Neuronal stem cell (in vitro differentiated cells): ENCODE measurements at places on chromosomes 7 and 10.

GRCh38 chr7:33893377-33893776 lies 12.0 kb upstream of the BMPER start:
- DNase-seq, result no peak

DNA sequence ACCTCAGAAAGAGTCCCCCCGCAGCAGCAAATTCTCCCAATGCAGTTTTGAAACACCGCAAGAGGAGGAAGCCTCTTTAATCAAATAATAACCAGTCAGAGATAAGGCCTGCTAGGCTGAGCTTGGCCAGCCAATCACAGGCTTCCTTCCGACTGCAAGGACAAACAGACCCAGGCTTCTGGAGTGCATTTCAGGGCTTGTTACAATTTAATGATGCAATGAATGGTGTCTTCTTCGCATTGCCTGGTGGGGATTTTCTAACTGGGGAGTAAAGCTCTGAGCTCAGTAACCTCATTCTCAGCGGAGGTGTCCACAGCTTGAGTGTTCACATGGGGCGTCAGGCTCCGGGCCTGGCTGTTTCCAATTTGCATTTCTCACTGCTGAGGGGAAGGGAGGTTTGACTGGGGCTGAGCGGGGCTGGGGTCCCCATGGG lies 31.8 kb upstream of the GPAM start:
- no peak for DNase-seq

DNA sequence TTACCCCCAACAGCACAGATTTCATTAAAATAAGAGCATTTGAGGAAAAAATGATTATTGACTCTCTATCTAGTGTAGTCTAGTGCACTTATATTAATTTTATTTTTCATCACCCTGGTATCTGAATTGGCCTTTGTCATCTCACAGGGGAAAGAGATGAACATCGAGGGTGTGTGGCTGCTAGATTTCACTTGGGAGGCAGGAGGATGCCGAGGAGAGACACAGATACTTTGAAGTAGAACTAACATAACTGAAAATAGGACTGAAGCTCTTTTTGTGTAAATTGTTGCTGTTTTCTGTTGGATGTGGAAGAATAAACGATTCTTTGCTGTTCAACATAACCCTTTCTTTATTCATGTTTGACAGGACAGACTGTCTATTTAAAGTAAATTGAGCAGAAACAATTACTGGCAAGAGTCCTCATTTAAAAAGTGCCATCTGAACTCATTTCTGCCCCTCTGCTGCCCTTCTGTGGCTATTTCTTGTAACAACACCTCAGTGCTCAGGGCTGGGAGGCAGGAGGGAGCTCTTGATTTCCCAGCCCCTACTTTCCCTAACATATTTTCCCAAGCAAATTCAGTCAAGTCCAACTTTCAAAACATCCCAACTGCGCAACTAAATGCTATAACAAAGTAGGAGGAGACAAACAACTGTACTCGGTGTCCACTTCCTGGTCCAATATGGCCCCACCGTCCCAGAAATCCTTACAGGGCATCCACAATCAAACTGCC lies 15.6 kb downstream of the LYZL1 start:
- peak; percentile 79 for DNase-seq

GRCh38 chr10:25896421-25896820 lies 37.6 kb upstream of the MYO3A start:
- peak; percentile 44 for DNase-seq

DNA sequence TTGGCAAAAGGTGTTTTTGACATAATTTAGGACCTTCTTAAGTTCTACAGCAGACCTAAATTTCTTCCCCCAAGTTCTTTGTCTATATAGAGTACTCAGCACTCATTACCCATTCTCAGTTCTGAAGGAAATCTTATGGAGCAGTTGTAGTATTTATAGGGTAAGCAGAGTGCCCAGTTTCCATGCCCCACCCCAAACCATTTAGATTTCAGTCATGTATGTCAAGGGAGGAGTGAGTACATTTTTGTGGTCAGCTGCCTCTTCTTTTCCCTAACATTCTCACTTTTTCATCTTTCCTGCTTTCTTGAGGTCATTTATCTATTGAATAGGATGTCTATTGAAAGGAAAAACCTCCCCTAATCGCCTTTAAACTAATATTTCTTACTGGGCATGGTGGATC lies 83.3 kb downstream of the KAT6B start:
- DNase-seq, result no peak

- no peak for DNase-seq
Observed at GRCh38 chr7:14521183-14521582, 381.4 kb downstream of the DGKB start.

DNA sequence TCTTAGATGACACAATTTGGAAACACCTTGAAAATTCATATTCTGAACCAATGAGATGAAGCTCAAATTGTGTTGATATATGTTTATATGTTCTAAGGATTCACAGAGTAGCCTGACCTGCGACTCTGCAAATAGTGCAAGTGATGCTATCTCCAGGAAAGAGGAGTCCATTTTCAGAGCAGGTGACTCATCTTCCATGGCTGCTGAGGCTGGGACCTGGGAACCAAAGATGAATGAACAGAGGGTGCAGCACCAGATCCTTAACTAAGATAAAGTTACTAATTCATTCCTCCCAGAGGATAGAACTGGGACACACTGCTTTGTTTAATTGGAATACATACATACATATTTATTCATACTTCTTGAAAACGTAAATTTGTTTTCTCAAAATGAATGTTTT lies 240.6 kb upstream of the SEMA3C start:
- DNase-seq, result no peak

- DNase-seq, result no peak
Observed at GRCh38 chr7:51590746-51591145, 274.1 kb upstream of the COBL start.

DNA sequence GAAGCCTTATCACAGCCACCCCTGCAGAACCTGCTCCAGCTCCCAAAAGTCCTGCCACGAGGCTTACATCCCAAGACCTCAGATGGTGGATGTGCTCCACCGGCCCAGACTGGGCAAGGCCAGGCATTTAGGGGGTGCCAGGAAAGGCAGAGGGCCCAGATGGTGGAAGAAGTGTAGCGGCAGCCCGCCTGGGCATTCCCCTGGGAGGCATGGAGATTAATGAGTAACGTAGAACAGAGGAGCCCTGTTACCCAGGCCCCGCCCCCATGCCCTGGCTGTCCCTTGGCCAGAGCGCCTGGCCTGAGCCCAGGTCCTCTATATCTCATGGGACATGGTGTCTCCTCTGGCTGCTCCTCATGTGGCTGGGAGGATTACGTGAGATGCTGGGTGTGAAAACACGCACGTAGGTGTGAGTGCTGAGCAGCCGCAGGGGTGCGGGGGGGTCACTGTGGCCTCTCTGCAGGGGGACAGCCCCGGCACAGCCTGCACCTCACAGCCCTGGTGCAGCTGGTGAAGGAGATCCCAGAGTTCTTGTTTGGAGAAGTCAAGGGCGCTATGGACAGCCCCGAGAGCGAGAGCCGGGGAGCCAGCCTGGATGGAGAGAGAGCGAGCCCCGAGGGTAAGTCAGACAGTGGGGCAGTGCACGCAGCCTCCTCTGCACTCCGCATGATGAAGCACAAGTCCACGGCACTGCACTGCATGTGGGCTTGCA lies 52.9 kb downstream of the ZNF467 start:
- DNase-seq, result no peak

GRCh38 chr10:28326516-28327490 lies 23.9 kb upstream of the MPP7 start:
- no peak for DNase-seq

DNA sequence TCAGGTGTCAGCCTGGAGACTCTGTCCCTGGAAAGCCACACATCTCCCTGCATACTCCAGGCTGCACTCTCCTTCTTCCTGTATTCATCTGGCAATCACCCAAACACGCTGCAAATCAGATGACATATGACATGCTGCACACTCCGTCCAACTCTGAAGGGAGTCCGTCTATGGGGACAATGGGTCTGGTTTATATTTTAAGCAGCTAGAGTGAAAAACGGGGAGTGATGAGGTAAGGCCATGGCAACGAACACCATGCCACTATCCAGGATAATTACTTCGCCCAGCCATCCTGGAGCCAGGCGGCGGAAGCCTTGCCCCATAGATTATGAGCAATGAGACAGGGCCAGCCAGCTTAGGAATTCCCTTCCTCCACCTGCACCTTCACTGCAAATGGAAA lies 140.1 kb downstream of the PLXNA4 start:
- DNase-seq, result no peak

DNA sequence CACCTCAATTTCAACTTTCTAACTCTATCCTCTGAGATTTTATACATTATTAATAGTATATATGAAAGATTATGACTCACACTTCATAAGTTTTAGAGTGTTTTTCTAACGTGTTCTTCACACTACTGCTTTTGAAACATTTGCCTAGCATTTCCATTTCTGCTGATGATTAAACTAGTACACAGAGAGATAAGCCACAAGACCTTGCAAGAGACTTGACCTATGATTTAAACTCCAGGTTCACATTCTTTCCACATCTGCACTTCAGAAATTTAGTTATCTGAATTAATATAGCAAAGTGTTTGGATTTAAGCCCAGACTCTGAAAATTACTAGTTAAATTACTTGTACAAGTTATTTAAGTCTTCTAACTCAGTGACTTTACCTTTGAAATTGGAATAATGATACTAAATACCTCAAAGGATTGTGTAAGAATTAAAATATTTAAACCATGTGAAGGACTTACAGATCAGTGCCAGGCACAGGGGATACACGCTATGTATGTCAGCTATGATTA lies 66.6 kb downstream of the PCLO start:
- no peak for DNase-seq

DNA sequence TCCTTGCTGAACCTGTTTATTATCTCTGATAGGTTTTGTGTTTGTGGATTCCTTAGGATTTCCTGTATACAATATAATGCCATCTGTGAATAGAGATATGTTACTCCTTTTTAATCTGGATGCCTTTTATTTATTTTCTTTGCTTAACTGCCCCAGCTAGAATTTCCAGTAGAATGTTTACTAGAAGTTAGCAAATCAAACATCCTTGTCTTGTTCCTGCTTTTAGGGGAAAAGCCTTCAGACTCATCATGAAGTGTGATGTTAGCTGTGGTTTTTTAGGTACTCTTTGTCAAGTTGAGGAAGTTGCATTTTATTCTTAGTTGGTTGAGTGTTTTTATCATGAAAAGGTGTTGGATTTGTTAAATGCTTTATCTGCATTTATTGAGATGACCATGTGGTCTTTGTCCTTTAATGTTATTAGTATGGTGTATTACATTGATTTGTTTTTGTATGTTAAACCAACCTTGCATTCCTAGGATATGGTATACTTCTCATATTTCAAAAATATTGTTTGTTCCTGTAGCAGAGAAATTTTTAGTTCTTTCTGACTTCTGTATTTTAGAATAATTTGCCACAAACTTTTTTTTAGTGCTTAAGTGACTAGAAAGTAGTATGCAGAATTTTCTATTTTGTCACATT lies 24.3 kb downstream of the PPP2R2D start:
- DNase-seq, result no peak

GRCh38 chr10:80204677-80205476 lies 460 bp downstream of the ANXA11 start:
- no peak for DNase-seq

- no peak for DNase-seq
Observed at GRCh38 chr10:1411956-1412355, 325.4 kb downstream of the ADARB2 start.

DNA sequence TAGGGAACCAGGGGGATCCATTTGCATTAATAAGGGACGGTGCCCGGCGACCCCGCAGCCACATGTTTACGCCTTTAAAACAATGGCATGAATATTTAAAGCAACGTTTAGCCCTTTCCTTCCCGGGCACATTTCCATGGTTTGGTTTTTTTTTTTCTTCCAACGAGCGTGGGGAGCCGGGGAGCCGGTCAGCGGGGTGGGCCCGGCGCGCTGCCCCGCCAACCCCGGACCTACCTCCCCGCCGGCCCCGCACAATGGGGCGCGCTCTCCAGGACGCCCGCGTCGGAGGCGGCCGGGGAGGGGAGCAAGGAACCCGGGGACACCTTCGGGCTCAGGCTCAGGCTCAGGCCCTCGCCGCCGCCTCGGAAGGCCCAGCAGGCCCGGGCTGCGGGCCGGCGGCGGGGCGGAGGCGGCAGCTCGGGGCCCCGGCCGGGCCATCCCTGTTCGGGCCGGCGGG lies 1.0 kb downstream of the SEPHS1 start:
- no peak for DNase-seq

GRCh38 chr10:43336641-43337318 lies 34.7 kb upstream of the FXYD4 start:
- no peak for DNase-seq

GRCh38 chr10:82981137-82981723 lies 1106.2 kb downstream of the NRG3 start:
- DNase-seq, result no peak

- DNase-seq, result no peak
Observed at GRCh38 chr10:17756557-17757217, 4.7 kb downstream of the TMEM236 start.

DNA sequence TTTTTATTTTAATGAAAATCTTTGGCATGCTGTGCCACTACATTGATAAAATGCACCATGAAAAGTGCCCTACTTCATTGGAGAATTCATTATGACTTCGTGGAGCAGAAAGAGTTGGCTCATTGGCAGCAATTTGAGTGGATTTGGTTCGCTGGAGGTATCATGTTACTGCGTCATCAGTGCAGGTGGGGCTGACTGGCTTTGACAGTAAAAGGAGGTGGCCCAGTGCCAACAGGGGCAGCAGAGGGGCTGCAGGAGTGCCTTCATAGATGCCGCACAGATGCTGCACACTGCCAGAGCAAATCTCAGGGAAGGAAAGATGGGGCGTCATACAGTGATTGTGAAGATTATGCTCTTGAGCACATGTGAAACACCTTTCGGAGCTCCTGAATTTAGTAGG lies 22.2 kb downstream of the FZD1 start:
- DNase-seq, result no peak
